ENCODE measurements at places on chromosomes 5 and 9.

DNA sequence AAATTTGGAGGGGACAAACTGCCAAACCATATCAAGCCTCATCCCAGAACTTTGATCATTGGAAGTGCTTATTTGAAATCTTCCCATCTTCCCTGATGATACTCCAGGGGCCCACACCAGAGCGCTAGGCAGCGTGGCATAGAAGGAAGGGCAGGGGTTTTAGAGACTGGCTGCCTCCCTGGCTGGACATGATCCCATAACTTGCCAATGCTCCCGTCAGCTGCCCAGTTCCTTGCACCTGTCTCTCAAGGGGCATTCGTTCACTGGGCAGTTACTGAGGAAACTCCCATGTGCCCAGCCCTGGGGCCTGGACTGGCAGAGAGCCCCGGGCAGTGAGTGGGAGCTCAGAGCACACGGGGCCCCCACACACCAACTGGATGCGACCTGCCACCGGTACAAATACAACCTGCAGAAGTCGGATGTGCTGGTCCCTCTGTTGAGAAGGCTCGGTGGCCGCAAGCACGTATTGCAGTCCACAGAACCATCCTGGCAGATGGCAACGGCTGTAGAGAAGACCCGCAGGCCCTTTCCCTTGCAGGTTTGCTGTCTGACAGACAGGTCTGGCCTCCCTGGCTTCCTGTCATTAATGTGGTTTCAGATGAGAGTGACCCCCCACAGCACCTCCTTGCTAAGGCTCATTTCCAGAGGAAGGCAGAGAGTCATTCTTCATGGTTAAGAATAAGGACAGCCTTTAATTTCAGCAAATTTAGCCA, 122.4 kb downstream of the MVB12B start:
- DNase-seq: no peak

DNA sequence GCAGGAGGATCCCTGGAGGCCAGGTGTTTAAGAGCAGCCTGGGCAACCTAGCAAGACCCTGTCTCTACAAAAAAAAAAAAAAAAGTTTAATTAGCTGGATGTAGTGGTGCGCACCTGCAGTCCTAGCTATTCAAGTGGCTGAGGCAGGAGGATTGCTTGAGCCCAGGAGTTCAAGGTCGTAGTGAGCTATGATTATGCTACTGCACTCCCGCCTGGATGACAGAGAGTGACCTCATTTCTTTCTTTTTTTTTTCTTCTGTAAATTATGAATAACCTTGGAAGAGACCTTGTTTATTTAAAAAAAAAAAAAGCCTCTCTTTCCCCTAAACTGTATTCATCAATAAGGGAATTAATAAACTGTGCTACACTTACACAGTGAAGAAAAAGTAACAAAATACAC, 43.6 kb upstream of the SLC30A5 start:
- DNase-seq: no peak

- no peak for DNase-seq
Observed at GRCh38 chr9:107603281-107603680, 113.7 kb upstream of the KLF4 start.

DNA sequence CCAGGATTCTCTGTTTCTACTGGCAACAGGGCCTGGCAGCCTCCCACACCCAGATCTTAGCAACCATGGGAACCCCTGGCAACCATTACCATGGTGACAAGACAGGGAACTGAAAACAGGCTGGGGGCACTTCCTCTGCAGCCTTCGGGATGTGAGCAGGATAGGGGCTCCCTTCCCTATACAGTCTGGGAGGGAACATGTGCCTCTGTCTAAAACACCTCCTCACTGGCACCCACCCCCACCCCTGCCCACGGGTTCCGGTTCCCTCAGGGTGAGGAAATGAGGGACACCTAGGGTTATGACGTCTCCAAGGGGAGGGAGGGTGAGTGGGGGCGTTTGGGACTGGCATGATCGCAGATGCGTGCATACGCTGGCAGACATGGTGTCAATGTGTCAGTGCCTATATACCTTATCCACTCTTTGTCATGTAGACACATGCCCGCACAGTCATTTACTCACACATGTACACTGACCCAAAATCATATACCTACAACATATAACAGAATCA, 3.0 kb upstream of the DNAJB5 start:
- DNase-seq: peak; percentile 67

GRCh38 chr5:54217826-54218503, 92.4 kb downstream of the ARL15 start:
- DNase-seq: peak; percentile 21

DNA sequence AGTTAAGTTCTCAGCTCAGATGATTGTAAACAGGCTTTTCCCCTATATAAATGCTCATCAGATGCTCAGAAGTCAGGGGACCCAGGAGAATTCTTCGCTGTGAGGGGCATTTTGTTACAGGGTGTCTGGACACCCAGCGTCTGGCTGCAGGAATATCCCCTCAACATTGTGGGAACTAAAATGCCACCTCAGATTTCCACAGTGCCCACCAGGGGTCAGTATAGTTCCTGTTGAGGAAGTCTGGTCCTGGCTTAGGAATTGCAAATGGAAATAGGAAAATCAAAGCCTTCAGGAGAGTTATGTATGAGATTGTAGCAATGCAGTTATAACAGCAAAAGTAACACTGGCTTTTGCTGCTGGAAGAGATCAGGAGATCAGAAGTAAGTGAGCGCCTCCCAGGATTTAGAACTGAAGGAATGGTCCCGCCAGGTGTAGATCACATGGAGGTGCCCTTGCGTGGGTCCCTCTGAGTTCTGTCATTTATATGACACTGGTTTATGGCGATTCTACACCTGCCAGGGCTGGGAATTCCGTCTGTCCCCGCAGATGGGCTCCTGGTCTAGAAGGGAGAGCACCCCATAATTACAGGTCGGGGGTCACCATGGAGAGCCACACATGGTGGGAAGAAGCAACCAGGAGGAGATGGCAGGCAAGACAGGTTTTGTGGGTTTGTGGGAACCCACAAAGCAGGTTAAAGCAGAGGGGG, 47.1 kb upstream of the CTSL start:
- DNase-seq: no peak

- no peak for DNase-seq
Observed at GRCh38 chr5:141003791-141004611, 37.7 kb downstream of the PCDHAC2 start.

DNA sequence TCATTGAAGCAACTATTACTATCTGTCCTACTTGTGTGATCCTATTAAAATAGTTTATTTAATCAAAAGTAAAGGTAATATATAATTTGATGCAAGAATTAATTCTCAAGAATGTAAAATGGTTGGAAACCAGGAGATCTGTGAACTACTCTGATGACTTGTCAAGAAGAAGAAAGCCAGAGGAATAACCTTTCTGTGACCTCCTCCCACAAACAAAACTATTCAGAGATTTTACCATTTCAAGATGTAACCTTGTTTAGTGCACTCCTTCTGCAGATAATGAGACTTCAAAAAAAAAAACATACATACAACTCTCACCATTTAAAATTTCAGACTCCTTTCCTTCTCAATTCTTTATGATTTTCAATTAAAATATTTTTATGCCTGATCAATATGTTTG, 79.5 kb downstream of the RFX3 start:
- DNase-seq: no peak

GRCh38 chr9:71209890-71210289, 88.5 kb upstream of the TRPM3 start:
- DNase-seq: no peak

DNA sequence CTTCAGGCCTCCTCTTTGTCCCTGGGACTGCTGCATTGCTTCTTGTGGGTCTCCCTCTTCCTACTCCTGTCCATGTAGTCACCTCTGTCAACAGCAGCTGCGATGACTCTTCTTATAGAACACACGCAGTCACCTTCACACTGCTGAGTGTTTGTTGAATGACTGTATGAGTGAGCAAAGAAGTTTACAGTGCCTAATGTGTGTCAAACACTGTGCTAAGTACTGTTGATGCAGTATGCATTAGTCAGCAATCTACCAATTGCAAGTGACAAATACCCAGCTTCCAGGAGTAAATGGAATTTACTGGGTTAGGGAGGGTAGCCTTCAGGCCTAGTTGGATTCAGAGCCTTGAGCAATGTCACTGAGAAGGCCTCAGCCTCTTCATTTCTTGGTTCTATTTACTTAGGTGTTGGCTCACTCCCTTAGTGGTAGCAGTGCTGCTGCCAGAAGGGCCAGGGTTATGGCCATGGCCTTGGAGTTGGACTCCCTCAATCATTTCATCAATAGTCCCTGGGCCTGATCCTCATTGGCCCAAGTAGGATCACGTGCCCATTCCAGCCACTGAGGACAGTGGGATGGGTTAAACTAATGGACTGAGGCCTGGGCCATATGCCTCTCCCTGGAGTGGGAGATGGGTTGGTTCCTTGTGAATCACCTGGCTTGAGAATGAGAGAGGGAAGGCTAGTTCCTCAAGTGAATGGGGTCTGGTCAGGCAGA, 93.5 kb downstream of the RGS3 start:
- DNase-seq: no peak

DNA sequence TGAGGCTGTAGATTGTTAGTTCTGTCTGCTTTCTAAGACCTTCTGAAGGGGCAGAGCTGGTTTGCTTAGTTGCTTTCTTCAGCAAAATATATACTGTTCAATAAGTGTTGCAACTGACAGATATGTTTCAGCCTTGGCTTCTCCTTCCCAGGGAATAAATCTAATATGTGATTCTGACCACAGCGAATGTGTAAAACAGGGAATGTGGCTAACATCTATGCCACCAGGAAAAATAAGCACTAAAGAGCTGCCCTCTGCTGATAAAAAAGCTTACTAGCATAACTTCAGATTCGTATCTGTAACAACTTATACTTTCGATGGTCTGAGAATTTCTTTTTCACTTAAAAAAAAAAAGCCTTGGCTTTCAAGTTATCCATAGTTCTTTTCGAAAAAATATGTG, 13.0 kb upstream of the OSMR start:
- DNase-seq: no peak

DNA sequence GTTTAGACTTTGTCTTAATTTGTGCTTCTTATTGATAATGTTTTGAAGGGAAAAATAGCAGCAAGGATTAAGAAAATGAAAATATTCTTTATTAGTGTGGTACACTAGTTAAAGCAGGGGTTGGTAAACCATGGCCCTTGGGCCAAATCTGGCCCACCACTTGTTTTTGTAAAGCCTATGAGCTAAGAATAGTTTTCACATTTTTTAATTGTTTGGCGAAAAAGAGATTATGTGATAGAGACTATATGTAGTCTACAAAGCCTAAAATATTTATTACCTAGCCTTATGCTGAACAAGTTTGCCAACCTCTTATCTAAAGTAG, 57.2 kb downstream of the KCNN2 start:
- no peak for DNase-seq

DNA sequence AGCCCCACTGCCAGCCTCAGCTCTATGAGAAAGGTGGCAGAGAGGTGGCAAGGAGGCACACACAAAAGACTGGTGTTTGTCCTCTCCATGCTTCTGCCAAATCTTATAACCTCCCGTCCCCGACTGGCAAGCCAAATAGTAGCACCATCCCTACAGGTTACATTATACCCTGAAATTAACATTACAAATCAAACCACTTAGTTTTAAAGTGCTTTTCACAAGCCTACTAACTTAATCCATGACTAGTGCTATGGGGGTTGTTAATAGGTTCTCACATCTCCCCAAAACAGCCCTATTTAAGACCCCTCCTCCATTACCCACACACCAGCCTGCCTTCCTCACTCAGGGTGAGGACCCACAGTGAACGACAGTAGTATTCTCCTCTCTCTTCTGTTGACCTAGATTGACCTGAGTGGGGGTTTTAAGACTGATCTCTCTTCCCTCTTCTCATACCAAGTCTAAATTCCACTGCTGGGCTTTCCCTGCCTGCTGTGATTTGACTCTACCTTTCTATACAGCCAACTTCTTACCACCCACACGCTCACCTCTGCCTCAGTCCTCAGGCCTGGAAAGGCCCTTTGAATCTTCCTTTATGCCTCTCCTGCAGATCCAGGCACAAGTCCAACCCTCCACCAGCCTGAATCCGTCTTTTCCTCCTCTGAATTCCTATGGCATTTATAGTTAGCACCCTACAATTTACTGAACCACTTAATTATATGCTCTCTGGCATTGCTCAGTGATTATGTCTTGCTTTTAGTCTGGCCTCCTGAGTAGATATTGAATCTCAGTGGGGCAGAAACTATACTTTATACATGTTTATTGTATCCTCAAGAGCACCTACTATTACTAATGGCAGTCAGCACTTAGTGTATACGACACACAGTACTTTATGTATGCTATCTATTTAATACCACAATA, 116.1 kb downstream of the TMEM174 start:
- no peak for DNase-seq

DNA sequence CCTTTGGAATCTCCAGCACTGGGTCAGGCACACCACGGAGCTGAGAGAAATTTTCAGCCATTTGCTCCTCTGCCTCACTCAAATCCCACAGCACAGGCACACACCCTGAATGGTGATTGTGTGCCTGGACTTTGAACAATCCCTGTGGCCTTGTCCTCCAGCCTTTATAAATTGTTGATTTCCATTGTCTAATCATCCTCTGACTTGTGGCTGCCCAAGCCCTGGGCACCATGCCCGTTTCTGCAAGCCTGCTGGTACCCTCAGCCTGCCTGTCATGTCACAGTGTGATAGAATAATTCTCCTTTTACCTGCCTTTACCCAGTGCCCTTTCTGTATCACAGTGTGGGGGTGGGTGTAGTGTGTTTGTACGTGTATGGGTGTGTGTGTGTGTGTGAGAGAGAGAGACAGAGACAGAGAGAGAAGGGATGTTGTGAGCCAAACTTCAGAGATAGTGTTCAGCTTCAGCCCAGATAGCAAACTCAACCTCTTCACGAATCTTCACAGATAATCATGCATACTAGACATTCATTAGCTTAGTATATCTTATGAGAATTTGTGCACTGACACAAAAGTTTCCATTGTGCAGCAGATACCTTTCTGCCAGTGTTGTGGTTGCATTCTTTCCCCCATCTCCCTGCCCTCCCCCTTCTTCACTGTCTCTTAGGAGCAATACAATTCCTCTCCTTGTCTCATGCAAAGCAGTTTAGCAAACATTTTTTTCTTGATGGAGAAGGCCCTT, 27.8 kb upstream of the SLC44A1 start:
- DNase-seq: no peak

GRCh38 chr9:21281275-21281674, 23.8 kb downstream of the IFNA5 start:
- DNase-seq: no peak

GRCh38 chr5:75550597-75550996, 38.9 kb downstream of the POLK start:
- DNase-seq: no peak

DNA sequence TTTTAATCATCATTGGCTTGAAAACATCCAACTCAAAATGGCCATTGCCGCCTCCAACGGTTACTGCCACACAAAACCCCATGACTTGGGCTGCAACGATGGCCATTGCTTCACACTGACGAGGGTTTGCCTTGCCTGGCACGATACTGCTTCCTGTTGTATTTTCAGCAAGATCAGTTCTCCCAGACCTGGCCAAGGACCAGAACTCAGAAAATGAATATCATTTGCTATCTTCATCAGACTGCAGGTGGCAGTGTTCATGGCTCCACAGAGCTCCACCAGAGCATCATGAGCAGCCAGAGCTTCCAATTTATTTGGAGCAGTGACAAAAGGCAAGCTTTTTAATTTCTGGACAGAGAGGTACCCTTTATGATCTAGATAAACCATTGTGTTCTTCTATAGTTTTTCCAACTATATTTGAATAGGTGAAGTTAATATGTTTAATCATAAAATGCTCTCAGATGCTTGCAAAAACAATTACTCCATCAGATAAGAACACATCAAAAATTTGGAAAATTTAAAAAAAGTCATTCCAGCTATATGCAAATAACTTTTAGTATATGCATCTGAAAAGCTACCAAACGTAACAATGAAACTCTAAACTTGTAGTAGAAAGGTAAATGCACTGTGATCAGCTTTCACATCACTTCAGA, 10.4 kb downstream of the AMACR start:
- peak; percentile 6 for DNase-seq
